Activated CD4-positive, alpha-beta memory T cell treated with anti-CD3 and anti-CD28 coated beads for 36 hours (primary cell): ENCODE measurements at places on chromosomes 2 and 18. TPM values are rescaled to one million over a fixed set of nuclear protein-coding genes. Genes with fewer than 3 reads are reported as not detected.

DNA sequence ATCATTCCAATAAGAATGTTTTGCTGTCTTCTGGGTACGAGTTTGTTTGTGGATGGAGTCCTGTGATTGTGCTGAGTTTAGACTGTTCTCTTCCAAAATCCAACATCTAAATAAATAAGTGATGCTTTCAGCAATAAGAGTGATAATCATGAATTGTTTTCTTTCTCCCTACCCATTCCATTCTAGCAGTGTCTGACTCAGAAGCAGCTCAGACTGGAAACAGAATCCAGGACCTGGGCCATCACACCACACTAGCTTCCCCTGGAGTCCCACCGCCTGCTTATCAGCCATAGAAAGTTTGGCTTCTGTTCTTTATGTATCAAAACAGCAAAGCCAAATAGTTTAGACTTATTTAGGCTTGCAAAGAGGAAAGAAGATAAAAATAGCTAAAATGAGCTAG, 76.4 kb upstream of the CNGA3 start:
- DNase-seq, result no peak

GRCh38 chr2:102662833-102663232, 43.5 kb downstream of the SLC9A2 start:
- no peak for DNase-seq

DNA sequence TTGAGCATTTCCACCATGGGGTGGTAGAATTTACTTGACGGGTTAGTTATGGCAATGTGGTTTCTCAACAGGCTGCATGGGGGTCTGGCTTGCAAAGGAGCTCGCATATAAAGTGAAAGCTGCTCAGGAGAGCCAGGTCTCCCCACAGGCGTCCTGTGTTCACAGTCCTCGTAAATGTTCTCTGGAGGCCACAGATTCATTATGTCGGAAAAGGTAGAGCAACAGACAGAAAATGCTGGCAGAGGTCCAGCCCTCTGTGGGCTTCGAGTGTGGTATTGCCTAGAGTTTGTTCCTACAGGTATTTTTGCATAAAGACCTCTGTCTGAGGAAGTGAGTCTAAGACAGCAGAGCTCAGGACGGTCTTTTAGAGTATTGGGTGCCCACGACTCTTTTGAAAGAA, 96.4 kb downstream of the CDCA7 start:
- DNase-seq, result peak; percentile 20

DNA sequence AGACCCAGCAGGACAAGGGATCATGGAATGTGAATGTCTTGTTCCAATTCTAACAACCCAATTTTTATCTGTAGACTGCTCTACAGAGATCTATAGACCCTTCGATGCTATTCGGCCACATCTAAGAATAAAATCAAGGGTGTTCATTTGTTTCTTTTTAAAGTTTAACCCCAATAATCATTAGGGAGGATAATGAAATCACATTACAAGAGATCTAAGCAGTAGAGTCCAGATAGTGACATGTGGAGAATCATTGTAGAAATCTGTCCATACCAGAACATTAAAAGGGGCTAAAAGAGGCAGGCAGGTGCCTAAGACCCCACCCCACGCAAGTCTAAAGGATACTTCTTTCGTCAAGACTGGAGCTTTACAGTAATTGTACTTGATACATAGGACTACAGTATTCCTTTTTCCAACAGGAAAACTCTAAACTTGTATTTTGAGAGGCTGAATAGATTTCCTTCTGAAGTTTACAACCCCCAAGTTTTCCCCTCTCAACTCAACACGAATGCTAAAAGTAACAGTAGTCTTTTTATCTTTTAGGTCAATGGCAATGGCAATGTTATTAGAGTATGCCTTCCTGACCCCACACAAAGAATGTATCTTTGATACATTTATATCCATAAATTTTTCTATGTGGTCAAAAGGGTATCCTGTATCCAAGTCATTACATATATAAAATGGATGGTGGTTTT, 183.7 kb downstream of the TCF4 start:
- no peak for DNase-seq

- DNase-seq, result no peak
Observed at GRCh38 chr2:23669413-23670244, 257.3 kb downstream of the ATAD2B start.

DNA sequence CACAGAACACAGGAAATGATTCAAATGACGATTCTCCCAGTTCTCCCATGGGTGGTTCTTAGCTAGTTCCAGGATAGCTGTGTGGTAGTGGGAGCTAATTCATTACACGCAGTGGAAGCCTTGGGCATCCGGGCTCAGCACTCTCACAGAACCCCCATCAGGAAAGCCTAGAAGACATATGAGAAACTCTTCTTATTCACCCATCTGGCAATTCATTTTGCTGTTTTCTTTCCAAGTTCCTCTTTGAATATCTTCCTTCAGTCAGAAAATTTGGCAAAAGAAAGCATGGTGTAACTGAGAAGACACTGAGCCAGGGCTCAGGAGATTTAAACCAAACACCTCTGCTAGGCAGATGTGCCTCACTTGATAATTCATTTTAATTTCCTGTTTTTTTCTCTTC, 85.2 kb upstream of the FN1 start:
- no peak for DNase-seq

The ZNF804A gene
- total RNA-seq, result not detected

The LYG2 gene
- total RNA-seq, result not detected

The CPLX4 gene
- total RNA-seq, result not detected
